ENCODE measurements at places on chromosomes 2 and 18.
A peak's percentile ranks its signal among the peaks of the same experiment; 100 is the strongest.

DNA sequence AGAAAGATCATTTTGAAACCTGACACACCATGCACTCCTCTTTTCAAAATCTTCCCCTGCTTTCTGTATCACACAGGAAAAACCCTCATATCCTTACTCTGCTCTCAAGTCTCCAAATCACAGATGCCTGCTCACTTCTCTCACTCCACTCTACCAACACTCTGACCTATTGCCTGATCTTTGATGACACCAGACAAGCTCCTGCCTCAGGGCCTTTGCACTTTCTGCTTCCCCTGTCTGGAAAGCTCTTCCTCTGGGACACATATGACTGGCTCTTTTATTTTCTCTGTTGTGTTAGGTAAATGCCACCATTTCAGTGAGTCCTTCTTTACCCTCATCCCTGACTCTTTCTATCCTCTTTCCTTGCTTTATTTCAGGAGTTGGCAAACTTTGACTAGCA is 1300.7 kb upstream of the ZEB2 start:
- no peak for DNase-seq

- DNase-seq, result no peak
Measured at GRCh38 chr2:102880731-102881130, 118.9 kb downstream of the TMEM182 start.

DNA sequence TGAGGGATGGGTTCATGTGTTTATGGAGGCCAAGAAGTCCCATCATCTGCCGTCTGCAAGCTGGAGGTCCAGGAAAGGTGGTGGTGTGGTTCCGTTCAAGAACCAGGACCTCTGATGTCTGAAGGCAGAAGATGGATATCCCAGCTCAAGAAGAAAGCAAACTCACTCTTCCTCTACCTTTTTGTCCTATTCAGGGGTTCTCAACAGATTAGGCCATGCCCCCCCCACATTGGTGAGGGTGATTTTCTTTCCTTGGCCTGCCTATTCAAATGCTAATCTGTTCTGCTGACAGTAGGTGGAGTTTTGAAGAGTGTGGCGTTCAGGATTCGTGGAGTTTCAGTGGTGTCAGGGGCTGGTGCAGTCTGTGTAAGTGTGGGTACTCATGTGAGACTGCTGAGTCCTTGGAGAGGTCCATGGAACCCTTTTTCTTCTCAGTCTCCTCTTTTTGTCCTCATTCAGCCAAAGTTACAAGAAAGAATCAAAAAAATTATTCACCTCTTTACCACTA is 5.9 kb downstream of the MSL3B start:
- DNase-seq, result no peak

DNA sequence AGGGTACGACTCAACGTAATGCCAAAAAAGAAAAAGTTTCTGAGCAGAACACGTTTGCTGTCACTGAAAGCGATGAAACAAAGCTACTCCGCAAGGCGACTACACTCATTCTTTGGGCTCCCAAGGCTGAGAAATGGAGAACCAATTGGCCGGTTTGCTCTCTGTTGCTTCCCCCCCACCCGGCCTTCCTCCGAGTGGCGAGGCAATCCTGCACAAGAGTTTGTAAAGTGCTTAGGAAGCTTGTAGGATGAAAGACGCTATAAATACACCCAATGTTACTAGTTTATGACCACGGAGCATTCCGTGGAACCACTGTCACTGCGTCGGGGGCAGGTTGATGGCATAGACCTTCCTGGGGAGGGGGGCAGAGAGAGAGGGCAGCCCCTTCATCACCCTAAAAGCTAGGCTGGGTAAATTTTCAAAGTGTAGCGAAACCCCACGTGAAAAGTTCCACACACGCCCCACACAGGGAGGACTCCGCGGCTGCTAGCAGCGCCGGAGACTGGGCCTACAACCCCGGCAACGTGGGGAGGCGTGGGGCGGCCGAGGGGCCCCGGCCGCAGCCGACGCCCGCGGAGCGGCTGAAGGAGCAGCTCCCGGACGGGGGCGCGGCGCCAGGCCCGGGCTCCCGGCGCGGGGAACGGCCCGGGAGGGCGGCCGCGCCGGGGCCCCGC is 915 bp downstream of the CUL3 start:
- peak; percentile 65 for DNase-seq

DNA sequence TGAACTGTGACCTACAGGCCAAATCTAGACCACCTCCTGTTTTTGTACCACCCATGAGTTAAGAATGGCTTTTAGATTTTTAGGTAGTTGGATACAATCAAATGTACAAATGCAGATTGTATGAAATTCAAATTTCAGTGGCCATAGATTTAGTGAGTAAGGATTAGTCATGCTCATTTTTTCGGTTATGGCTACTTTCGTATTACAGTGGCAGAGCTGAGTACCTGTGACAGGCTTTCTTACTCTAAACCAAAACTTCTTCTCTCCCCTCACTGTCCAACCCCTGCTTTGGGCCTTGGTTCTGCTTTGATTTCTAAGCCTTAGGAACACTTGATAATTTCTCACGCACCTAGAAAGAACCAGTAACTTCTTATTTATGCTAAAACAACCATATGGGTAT is 82.1 kb downstream of the CDC42EP3 start:
- peak; percentile 11 for DNase-seq

- DNase-seq, result no peak
Measured at GRCh38 chr2:101677658-101678057, 19.8 kb upstream of the MAP4K4 start.

- no peak for DNase-seq
Measured at GRCh38 chr2:85246348-85246747, 81.4 kb downstream of the TGOLN2 start.

GRCh38 chr2:105460048-105460732 is 61.3 kb upstream of the FHL2 start:
- DNase-seq, result no peak

GRCh38 chr2:198702796-198703195 is 754.9 kb downstream of the SATB2 start:
- DNase-seq, result no peak

DNA sequence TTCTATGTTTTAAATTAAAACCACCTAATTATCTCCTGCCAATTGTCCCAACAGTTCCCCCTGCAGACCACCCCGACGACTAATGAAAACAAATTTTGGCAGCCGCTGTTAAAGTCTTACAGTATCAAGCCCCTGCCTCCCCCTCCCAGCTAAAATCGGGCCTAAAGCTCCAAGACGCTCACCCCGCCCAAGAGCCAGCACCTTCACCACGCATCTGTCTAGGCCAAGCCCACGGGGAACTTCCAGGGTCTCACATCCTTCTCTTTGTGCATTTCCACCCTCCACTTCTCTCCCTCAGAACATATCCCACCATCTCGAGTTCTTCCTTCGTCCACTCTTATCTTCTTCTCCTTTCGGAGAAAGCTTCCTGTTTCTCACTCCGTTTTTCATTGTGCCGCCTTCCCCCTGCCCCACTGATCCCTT is 445 bp downstream of the PRPF40A start:
- DNase-seq, result peak; percentile 51

GRCh38 chr2:8837795-8838140 is 355 bp upstream of the KIDINS220 start:
- DNase-seq, result no peak

DNA sequence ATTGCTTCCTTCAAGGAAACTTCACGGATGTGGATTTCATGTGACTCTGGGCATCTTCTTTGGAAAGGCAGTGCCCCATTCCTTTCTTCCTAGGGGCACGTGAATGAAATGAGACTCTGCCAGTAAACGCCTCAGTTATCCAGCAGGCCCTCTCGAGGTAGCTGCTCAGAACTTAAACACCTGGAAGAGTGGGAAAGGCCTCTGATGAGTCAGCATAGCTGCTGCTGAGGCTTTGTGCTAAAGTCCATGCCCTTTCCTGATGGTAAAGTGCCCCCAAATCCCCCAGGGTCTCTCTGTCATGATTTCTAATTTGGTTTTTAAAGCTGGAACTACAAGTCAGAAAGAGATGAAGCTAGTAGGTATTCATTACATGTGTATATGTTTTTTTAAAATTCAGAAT is 3.8 kb downstream of the SLC1A4 start:
- DNase-seq, result no peak

GRCh38 chr2:175808078-175808477 is 194.0 kb downstream of the LNPK start:
- DNase-seq, result no peak

- no peak for DNase-seq
Measured at GRCh38 chr18:12005538-12006487, 24.5 kb downstream of the IMPA2 start.

- DNase-seq, result no peak
Measured at GRCh38 chr2:1829796-1830195, 85.5 kb upstream of the PXDN start.

DNA sequence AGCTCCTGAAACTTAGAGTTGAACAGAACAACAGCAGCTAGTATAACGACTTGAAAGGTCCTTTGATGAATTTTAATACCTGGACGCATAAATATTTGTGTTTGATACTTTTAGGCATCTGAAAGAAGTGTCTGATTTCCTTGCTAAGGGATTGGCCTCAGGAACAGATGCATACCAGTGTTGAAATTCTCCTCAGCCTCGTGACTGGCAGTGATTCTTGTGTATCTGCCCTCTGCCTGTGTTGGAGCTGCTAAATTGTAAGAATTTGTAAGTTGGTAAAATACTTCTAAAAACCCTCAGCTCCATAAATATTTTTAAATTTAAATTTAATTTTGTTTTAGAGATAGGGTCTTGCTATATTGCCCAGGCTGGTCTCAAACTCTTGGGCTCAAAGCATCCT is 22.4 kb upstream of the SCYGR1 start:
- DNase-seq, result no peak

DNA sequence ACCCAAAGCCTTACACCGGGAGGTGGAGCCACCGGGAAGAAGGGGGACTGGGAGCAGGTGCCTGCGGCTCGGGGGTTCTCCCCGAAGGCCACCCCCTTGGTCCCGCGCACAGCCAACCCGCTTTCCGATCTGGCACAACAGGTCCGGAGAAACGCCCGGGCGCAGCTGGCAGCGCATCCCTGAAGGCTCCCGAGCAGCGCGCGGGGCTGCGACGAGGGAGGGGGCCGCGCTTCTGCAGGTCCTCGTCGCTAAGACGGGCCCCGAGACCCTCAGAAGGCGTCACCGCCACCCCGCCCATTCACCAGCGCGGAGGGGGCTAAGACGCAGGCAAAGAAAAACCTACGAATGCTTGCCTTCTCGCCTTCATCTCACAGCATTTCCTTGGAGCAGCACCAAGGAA is 1.8 kb downstream of the CBLN2 start:
- DNase-seq, result peak; percentile 9

- DNase-seq, result no peak
Measured at GRCh38 chr2:67614454-67614853, 217.3 kb downstream of the ETAA1 start.

DNA sequence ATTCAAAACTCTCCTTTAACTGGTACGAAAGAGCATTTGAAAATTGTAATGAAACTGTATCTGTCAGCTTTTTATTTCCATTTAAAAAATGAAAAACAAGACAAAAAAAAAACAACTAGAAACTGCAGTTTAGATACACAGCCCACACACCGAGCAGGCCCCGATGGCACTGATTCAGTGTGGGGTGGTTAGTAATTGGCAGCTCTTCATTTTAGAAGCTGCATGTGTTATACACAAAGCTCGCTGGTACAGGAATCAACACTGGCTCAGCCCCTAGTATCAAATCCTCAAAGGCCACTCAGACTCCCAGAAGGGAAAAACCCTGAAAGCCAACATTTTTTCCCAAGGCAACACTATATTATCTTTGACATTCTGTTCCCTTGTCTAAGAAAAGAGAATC is 30.5 kb upstream of the RMDN2 start:
- DNase-seq, result no peak

- peak; percentile 75 for DNase-seq
Measured at GRCh38 chr18:61608316-61608715, 275.1 kb downstream of the CDH20 start.

DNA sequence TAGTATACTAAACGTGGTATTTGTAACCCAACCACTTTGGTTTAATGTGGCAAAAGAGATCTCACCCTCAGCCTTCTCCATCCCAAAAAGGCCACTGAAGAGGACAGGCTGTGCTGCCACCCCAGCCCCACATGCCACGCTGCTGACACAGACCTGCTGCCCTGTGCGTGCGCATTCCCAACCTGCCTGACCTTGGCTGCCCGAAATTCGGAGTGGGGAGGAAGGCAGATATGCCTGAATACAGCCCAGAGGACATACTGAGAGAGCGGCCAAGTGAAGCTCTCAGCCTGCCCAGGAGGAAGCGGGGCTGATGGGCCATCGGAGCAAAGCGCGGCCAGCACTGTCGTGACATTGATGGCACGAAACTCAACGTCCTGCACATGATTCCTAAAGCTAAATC is 70.0 kb downstream of the HDAC4 start:
- no peak for DNase-seq

DNA sequence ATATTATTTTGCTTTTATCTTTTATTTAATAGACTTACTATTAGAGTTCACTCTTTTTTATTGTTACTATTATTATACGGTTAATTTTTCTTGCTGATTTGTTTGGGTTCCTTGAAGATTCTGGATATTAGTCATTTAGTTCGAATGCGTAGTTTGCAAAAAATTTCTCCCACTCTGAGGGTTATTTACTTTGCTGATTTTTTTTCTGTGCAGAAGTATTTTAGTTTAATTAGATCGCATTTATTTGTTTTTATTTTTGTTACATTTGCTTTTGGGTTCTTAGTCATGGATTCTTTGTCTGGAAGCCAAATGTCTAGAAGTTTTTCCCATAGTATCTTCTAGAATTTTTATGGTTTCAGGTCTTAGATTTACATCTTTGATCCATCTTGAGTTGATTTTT is 585.2 kb downstream of the CPS1 start:
- no peak for DNase-seq

DNA sequence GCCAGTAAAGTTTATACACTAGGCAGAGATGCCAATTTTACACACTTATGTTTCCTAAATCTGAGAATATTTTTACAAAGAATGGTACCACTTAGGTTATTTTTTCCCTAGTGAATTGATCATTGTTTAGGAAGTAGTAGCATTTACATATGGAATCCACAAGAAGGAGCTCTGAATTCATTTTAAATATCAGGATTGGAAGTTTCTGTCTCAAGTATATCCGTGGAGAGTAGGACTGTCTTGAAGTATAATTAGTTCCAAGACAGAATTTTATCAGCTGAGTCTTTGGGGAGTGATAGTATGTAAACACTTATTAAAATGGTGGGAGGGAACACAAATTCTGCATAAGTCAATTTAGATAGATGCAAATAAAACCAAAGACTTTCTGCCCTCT is 82.3 kb upstream of the FAM98A start:
- DNase-seq, result peak; percentile 64

DNA sequence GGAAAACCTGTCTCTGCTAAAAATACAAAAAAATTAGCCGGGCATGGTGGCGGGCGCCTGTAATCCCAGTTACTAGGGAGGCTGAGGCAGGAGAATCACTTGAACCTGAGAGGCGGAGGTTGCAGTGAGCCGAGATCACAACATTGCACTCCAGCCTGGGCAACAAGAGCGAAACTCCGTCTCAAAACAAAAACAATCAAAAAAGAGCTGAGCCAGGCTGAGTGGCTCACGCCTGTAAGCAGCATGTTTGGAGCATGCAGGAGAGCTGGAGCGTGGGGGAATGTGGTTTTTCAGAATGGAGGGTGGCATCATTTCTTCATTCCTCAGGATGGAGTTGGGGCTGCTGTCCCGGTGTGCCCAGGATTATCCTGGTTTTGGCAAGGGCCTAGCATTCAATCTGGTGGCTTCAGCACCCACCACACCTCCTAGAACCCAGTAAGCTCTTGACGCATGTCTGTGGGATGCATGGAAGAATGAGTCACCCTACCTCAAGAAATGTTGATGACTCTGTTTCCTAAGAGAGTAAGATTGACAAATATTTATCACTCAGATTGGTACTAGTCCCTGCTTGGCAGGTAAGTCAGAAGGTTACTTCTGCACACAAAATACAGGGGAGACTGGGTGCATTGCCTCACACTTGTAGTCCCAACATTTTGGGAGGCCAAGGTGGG is 90.2 kb upstream of the ODC1 start:
- peak; percentile 19 for DNase-seq

Data from dermis blood vessel endothelial cell (primary cell).